Thoracic aorta (tissue), 2 donors: ENCODE measurements at places on chromosomes 5 and 9. TPM values are rescaled to one million over a fixed set of nuclear protein-coding genes. Genes with fewer than 3 reads are reported as not detected.

PRRT1B gene
- not detected for total RNA-seq

TMEM252 gene
- total RNA-seq: not detected

PCDHGB2 gene
- 9.7 TPM for total RNA-seq

UBE2D2 gene
- 51.9 TPM for total RNA-seq

TTLL11 gene
- total RNA-seq: 25.7 TPM

SLC4A9 gene
- total RNA-seq: not detected

CLIC3 gene
- 8.7 TPM for total RNA-seq

ECSCR gene
- total RNA-seq: 27.1 TPM

PCDHAC2 gene
- 0.71 TPM for total RNA-seq

SPINK7 gene
- total RNA-seq: not detected

CFAP77 gene
- total RNA-seq: not detected

SELENOP gene
- total RNA-seq: 392 TPM
